ENCODE measurements at places on chromosomes 11 and 22. TPM values are rescaled to one million over a fixed set of nuclear protein-coding genes. Genes with fewer than 3 reads are reported as not detected.

DNA sequence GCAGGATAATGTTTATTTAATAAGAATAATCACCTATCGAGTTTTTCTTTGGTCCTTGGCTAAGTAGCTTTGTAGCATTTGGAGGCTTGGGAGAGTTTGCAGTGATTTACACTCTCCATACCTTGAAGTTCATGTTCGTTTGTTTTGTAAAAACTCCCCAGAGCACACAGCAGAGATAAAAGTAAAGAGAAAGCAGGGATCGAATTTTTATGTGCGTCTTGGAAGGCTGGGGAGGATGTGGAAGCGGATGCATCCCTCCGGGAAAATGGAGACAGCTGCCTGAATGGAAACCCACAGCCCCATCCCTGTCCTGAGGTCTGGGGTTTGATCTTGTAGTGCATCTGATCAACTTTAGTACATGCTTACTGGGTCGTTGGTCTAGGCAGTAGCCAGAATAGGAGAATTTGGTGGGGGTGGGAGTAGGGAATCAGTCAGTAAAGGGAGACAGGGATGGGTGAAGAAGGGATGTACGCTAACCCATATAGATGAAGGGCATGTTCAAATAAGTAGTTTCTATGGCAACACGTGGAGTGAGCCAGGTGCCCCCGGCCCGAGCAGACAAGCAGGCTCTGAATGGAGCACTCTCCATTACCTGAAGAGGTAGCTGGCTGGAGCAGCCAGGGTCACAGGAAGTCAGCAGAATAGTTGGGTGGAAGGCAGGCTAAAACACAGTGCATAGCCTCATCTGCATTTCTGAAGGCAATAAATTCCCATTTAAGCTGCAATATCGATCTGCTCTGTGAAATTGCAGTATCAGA, 147.8 kb downstream of the COMMD9 start:
- no peak overlapping the region for H3K4me3 ChIP-seq
- no peaks in the 10 kb centered on the region for H3K27me3 ChIP-seq
- H3K27ac ChIP-seq, result no peak overlapping the region
- H3K36me3 ChIP-seq, result no peaks in the 10 kb centered on the region

- H3K36me3 ChIP-seq, result no peaks in the 10 kb centered on the region
- H3K4me3 ChIP-seq, result no peak overlapping the region
- no peak for DNase-seq
- H3K4me1 ChIP-seq, result no peaks in the 10 kb centered on the region
- no peak overlapping the region for H3K27ac ChIP-seq
Measured at GRCh38 chr11:11217929-11218628, 135.0 kb downstream of the CSNK2A3 start.

DNA sequence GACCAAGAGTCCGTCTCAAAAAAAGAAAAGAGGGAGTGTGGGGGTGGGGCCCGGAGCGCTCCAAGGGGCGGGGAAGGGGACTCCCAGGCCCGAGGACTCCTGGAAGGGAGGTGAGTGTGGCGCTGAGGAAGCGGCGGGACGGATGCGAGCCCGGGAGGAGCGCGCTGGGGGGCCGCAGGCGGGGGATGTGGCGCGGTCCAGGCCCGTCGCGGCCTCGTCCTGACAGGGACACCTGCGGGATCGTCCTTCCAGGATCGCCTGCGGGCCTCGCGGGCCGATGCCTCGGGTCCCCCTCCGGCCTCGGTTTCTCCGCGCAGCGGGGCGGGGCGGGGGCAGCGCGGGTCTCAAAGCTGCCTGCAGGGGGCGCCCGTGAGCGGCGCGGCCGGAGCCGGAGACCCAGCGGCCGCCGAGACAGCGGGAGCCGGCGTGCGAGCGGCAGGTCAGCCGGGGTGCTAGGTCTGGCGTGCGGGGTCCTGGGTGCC, 3.8 kb upstream of the ADORA2A start:
- no peaks in the 10 kb centered on the region for H3K4me1 ChIP-seq
- no peaks in the 10 kb centered on the region for H3K36me3 ChIP-seq
- DNase-seq, result peak; percentile 57
- H3K27me3 ChIP-seq, result no peaks in the 10 kb centered on the region
- H3K4me3 ChIP-seq, result peak overlapping the region; percentile 78
- no peak overlapping the region for H3K27ac ChIP-seq

GRCh38 chr22:44394246-44395117, 81.7 kb upstream of the SHISAL1 start:
- peak; percentile 1 for DNase-seq
- H3K4me3 ChIP-seq, result no peak overlapping the region
- H3K27me3 ChIP-seq, result no peaks in the 10 kb centered on the region
- peaks cover 19% of the 10 kb centered on the region for H3K4me1 ChIP-seq
- no peak overlapping the region for H3K27ac ChIP-seq
- H3K36me3 ChIP-seq, result no peaks in the 10 kb centered on the region

GRCh38 chr22:18005201-18005926, 19.0 kb downstream of the MICAL3 start:
- no peak for DNase-seq
- no peaks in the 10 kb centered on the region for H3K4me1 ChIP-seq
- H3K27ac ChIP-seq, result no peak overlapping the region
- H3K4me3 ChIP-seq, result no peak overlapping the region
- H3K36me3 ChIP-seq, result no peaks in the 10 kb centered on the region

- H3K4me1 ChIP-seq, result 0 out of 2 replicates have a peak, but pooled peaks cover 7% of the 10 kb centered on the region
- peak overlapping the region; percentile 58 for H3K4me3 ChIP-seq
Measured at GRCh38 chr11:27717377-27717776, 17.1 kb upstream of the BDNF start.

- no peaks in the 10 kb centered on the region for H3K27me3 ChIP-seq
- H3K27ac ChIP-seq, result no peak overlapping the region
- no peaks in the 10 kb centered on the region for H3K4me1 ChIP-seq
- no peaks in the 10 kb centered on the region for H3K36me3 ChIP-seq
- DNase-seq, result no peak
Measured at GRCh38 chr11:85236211-85236610, 390.9 kb downstream of the DLG2 start.

- no peak overlapping the region for H3K4me3 ChIP-seq
- no peak overlapping the region for H3K27ac ChIP-seq
- no peaks in the 10 kb centered on the region for H3K4me1 ChIP-seq
- H3K27me3 ChIP-seq, result no peaks in the 10 kb centered on the region
Measured at GRCh38 chr11:71324788-71325417, 72.5 kb upstream of the SHANK2 start.

DNA sequence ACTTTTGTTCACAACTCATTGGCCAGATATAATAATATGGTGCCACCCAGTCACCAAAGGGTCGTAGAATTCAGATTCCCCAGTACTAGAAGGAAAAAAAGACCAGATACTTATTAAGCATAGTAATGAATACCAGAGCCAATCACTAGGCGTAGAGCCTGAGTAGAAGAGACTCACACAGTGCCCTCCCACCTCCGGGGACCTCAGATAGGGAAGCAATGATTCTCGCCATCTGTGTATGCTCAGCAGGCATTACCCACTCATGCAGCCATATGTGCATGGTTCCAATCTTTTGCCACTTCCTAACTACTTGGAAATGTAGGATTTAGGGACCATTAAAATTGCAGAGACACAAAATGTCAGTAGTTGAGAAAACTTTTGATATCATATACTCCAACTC, 85.3 kb downstream of the C11orf87 start:
- H3K27ac ChIP-seq, result no peak overlapping the region
- H3K27me3 ChIP-seq, result no peaks in the 10 kb centered on the region
- H3K36me3 ChIP-seq, result no peaks in the 10 kb centered on the region
- no peak overlapping the region for H3K4me3 ChIP-seq
- DNase-seq, result no peak

TMX2 gene
- total RNA-seq, result 124 TPM

PANX3 gene
- total RNA-seq, result not detected

DNA sequence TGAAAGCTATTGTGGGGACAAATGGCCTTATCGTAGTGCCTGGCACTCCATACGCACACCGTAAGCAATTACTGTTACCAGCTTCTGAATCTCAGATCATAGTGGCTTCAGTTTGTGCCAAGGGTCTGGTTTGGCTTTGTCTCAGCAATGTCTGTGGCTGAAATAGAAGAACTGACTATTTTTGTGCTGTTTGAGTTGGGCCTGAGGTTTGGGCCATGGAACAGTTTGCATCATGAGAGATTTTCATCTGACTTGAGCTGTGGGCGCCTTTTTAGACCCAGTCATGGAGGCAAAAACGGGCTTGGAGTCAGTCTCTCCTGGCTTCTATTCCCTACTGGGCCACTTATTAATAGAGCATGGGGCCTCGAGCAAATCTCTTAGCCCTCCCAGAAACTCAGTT, 121.1 kb upstream of the CRYBB3 start:
- H3K27ac ChIP-seq, result no peak overlapping the region
- no peak for DNase-seq
- no peaks in the 10 kb centered on the region for H3K4me1 ChIP-seq
- no peaks in the 10 kb centered on the region for H3K36me3 ChIP-seq
- no peak overlapping the region for H3K4me3 ChIP-seq
- H3K27me3 ChIP-seq, result no peaks in the 10 kb centered on the region

DNA sequence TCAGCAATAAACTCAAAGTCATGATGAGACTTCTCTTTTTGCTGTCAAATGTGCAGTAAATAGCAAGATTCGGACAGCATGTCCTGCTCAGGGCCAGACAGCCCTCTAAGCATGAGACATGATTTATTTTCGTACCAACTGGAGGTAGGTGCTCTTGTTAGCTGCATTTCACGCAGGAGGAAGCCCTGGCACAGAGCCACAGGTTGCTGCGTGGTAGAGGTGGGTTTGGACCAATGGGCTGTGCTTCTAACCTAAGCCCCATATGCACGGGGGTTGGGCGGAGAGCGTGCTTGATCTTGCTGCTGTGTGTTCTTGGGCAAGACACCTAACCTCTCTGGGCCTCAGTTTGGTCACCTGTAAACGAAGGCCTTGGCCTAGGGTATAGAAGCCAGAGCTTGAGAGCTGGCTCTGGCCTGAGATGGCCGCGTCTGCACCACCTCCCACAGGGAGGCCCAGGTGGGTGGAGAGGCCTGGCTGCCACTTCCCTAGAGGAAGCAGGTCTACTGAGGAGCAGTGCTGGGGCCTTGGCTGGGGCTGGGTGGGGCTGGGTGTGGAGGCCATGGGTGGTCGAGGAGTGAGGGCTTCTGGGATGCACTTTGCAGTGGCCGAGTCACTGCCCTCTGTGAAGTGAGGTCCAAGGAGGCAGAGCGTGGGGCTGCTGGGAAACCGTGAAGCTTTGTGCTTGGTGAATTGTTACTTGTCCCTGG, 38.5 kb upstream of the GRAMD4 start:
- no peaks in the 10 kb centered on the region for H3K27me3 ChIP-seq
- H3K27ac ChIP-seq, result no peak overlapping the region
- H3K4me1 ChIP-seq, result peaks cover 15% of the 10 kb centered on the region
- no peak overlapping the region for H3K4me3 ChIP-seq
- DNase-seq, result peak; percentile 21
- peaks cover 12% of the 10 kb centered on the region for H3K36me3 ChIP-seq

DGAT2 gene
- 7.1 TPM for total RNA-seq

POU2AF3 gene
- 3.0 TPM for total RNA-seq

MUC5AC gene
- total RNA-seq, result 0.09 TPM

GRCh38 chr11:129699711-129700304, 115.8 kb upstream of the TMEM45B start:
- H3K27me3 ChIP-seq, result no peaks in the 10 kb centered on the region
- H3K36me3 ChIP-seq, result no peaks in the 10 kb centered on the region
- no peak overlapping the region for H3K4me3 ChIP-seq
- DNase-seq, result peak; percentile 22

- peaks cover 17% of the 10 kb centered on the region for H3K27me3 ChIP-seq
- no peak for DNase-seq
- no peaks in the 10 kb centered on the region for H3K4me1 ChIP-seq
- H3K4me3 ChIP-seq, result no peak overlapping the region
- no peak overlapping the region for H3K27ac ChIP-seq
Measured at GRCh38 chr22:35178446-35178845, 78.8 kb upstream of the HMGXB4 start.

- no peak overlapping the region for H3K4me3 ChIP-seq
- DNase-seq, result no peak
- no peaks in the 10 kb centered on the region for H3K4me1 ChIP-seq
Measured at GRCh38 chr11:62069986-62070919, 53.6 kb upstream of the INCENP start.

TCN1 gene
- total RNA-seq, result 1.4 TPM

DNA sequence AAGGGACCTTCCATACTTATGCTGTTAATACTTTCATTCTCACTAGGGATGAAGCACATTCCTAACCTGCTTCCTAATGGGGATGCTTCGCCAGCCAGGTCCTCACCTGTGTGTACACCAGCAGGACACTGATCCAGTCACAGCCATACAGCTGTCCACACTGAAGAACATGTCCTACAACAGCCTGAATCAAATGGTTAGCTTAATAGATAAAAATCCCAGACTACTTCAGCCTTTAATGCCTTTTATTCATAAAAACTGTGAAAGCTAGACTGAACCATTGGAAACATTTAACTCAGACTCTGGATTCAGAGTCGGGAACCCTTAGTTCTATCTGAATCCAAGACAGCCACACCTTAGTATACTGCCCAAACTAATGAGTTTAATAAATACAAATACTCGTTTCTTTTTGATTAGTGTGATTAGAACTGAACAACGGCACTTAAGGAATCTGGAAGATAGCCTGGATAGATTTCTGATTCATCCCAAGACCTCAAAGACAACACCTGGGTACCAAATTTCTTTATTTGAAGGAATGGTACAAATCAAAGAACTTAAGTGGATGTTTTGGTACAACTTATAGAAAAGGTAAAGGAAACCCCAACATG, 3.3 kb downstream of the FTH1 start:
- peaks cover 31% of the 10 kb centered on the region for H3K36me3 ChIP-seq
- no peak for DNase-seq
- peaks cover 53% of the 10 kb centered on the region for H3K4me1 ChIP-seq
- H3K27me3 ChIP-seq, result no peaks in the 10 kb centered on the region
- peak overlapping the region; percentile 97 for H3K4me3 ChIP-seq

LIF gene
- total RNA-seq, result 17.2 TPM

- DNase-seq, result no peak
- H3K36me3 ChIP-seq, result no peaks in the 10 kb centered on the region
- no peak overlapping the region for H3K4me3 ChIP-seq
- peaks cover 21% of the 10 kb centered on the region for H3K27me3 ChIP-seq
- no peak overlapping the region for H3K27ac ChIP-seq
- no peaks in the 10 kb centered on the region for H3K4me1 ChIP-seq
Measured at GRCh38 chr11:130413405-130414106, 14.9 kb downstream of the ADAMTS8 start.

DNA sequence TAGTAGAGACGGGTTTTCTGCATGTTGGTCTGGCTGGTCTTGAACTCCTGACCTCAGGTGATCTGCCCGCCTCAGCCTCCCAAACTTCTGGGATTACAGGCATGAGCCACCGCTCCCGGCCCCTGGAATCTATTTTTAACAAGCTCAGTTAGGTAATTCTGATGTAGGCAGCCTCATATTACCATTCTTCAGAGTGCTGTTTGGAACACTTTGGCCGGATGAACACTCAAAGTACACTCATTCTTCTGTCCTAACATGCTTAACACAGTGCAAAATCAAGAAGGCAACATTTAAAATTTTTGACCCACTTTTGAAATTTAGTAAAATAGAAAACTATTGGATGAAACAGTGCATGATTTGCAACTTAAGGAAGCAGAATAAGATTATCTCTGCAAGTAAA, 586.7 kb upstream of the CHORDC1 start:
- H3K27ac ChIP-seq, result no peak overlapping the region
- no peaks in the 10 kb centered on the region for H3K36me3 ChIP-seq
- no peak overlapping the region for H3K4me3 ChIP-seq
- peaks cover 11% of the 10 kb centered on the region for H3K4me1 ChIP-seq
- DNase-seq, result no peak

- no peak for DNase-seq
- no peak overlapping the region for H3K4me3 ChIP-seq
Measured at GRCh38 chr11:113105592-113105991, 144.4 kb downstream of the NCAM1 start.

All from PC-9 (cell line).